ENCODE measurements at places on chromosomes 3 and 15.

- no peak for DNase-seq
Observed at GRCh38 chr15:58235961-58236360, 97.8 kb downstream of the AQP9 start.

DNA sequence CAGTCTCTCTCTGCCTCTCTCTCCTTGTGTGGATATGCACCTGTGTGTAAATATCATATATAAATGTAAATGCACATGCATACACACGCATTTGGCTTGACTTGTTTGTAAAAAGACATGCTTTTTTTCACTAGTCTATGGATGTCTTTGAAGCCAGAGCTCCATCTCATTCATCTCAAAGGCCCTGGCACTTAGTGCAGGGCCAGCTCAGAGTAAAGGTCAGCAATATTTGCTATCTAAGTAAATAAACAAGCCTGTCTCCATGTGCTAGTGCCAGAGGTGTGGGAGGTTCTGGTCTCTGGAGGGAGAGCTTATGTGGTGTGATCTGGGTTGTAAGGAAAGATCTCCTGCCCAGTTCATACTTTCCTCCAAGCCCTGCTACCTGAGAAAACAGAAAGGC, 5.6 kb downstream of the CLSTN2 start:
- no peak for DNase-seq

- DNase-seq = no peak
Observed at GRCh38 chr15:73822998-73823397, 50.4 kb upstream of the TBC1D21 start.

- DNase-seq = no peak
Observed at GRCh38 chr3:15063238-15063637, 1.9 kb downstream of the MRPS25 start.

DNA sequence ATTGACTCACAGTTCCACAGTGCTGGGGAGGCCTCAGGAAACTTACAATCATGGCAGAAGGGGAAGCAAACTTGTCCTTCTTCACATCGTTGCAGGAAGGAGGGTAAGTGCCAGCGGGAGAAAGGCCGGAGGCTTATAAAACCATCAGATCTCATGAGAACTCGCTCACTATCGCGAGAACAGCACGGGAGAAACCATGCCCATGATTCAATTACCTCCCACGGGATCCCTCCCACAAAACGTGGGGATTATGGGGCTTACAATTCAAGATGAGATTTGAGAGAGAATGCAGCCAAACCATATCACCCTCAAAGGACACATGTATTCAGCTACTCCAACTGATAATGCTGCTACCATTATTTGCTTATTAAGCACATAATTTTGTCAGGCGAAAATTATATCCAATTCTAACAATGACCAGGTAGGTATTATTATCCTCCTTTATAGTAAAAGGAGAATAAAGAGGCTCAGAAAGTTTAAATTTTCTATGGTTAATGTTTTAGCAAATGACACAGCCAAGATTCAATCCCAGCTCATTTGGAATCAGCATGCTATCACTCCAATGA, 327.2 kb upstream of the CDIN1 start:
- DNase-seq = no peak

- DNase-seq = no peak
Observed at GRCh38 chr15:45093622-45094357, 20.2 kb downstream of the DUOX2 start.

DNA sequence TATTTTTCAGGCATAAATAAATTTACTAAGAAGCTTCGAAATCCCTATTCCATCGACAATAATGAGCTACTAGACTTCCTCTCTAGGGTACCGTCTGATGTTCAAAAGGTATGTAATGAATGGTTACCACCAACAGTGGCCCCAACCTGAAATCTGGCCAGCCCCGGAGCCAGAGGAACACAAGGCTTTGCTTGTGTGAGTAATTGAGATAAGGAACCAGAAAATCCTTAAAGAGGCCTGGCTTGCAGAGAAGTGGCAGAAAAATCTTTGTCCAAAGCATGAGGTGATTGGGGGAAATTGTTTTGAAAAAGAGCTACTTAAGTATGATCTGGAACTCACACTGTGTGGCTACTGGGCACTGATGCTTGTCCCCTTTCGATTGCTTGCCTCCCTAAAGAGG, 245.3 kb downstream of the MCTP2 start:
- no peak for DNase-seq

- no peak for DNase-seq
Observed at GRCh38 chr15:89090791-89091626, 2.8 kb downstream of the ABHD2 start.
